ENCODE measurements at places on chromosomes 5 and 9. TPM values are rescaled to one million over a fixed set of nuclear protein-coding genes. Genes with fewer than 3 reads are reported as not detected.
A peak's percentile ranks its signal among the peaks of the same experiment; 100 is the strongest.

DNA sequence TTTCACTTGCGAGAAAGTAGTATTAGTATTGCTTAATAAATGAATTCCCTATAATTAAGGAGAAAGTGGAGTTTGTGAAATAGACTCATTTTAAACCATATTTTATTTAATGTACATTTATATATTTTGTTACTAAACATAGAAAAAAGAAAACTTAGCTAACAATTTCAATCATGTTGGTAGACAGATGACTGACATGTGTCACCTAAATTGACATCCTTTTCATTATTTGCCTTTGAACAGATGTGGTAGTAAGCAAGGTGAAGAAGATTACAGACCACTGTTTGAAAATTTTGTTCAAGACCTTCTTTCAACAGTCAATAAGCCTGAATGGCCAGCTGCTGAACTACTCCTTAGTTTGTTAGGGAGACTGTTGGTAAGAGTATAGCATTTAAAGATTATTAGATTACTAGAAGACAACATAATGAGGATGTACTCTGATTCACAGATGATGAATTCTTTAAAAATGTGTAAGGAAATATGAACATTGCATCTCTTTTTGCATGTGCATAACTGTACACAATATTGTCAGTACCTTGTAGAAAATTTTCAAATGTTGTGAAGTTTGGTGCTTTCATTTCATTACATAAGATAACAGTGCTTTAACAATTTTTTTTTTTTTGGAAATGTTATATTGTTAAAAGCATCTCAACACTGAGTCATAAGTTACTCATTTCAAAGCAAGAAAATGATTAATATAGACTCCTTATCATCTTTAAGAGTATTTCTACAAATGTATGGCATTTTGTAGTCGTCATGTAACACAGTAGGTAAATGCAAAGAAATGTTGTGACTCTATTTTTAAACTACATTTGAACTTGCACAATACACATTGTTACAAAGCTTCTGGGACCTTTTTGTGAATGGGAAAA is 139.5 kb downstream of the NIPBL start:
- no peak for DNase-seq

Gene OR1Q1
- not detected for total RNA-seq

DNA sequence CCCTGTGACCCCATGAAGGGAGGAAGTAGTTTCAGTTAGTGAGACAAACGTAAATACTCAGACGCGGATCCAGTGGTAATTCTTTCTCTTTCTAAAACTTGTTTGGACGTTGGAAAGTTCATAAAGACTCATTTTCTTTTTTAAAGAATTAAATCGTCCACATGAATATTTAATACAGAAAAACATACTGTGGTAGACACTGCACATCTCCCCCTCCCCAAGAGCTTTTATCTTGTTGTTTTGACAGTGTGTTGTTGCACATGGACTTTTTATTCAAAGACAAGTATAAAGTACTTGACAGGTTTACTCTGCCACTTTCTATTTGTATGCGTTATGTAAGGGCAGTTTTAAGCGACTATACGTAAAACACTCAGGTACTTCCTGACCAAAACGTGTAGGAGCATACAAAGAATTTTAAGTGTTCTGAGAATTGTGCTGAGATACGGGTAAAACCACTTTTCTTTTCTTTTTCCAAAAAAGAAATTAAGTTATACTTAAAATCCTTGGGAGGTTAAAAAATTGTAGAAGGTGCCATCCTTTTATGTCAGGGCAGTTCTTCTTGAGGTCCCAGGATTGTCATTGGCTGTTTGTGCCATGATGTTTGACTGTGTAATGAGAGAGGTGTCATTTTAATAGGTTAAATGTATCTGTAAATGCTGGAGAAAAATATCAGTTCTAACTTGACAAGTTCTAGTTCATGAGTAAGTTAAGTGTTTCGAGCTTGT is 1.3 kb downstream of the NIPBL start:
- DNase-seq: peak; percentile 47

GRCh38 chr9:72360324-72360723 is 4.7 kb downstream of the ZFAND5 start:
- DNase-seq: no peak

Gene SLIT3
- not detected for total RNA-seq

Gene TAS2R1
- not detected for total RNA-seq

Gene LHX6
- total RNA-seq: 1.3 TPM
